ENCODE measurements at places on chromosomes 2 and 18.

DNA sequence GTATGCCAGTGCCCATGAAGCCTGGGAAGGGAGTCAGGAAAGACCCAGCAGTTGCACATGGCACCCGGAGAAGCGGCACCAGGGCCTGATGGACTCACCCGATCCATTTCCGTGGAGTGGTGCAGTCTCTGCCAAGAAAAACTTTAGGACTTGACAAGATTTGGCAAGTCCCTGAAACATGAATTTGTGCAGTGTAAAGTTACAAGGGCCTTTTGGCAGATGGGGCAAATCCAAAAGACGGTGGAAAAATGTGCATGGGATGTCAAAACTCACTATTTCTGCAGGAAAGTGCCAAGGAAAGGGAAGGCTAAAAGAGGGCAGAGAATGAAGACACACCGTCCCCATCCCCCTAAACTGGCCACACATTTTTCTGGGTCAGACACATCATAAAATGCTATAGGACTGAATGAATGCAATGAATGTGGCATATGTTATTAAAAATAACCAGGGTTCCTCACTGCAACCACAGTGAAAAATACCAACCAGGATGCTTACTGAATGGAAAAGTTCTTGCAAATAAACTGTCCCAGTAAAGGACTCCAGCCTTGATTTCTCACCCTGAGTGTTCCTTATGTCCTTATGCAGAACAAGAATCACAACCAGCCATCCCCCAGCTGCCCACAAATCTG is 173.5 kb upstream of the SIX2 start:
- DNase-seq, result no peak

DNA sequence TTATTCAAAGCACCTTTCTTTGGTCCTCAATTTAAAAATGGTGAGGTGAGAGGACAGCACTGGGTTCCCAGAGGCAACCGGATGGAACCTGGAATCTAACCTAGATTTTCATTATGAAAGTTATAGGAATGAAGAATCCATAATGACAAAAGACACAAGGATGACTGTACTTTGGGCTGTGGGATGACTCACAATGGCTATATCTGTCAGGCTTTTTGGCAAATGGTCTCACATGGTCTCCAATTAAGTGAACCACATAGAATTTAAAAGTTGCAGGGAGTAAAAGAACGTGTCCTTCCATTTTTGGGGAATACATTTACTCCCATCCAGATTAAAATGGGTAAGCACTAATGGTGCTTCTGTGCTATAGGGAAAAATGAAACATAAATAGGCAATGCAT is 31.8 kb upstream of the LYPD1 start:
- DNase-seq, result no peak

DNA sequence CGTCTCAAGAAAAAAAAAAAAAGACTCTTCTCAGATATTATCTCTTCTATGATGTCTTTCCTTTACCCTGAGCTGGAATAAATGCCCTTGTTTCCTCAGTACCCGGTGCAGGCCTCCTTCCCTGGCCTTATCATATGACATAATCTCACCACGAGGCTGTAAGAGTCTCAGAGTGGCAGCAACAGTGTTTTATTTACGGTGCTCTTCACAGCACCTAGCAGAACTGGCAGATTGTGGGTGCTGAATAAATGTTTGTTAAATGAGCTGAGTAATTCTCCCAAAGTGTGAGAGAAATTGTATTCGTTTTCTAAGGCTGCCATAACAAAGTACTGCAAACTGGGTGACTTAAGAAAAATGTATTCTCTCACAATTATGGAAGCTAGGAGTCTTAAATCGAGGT is 82.8 kb upstream of the CD28 start:
- DNase-seq, result no peak

GRCh38 chr2:121696410-121696930 is 40.2 kb downstream of the NIFK start:
- no peak for DNase-seq

GRCh38 chr2:29455200-29455860 is 340.1 kb downstream of the CLIP4 start:
- no peak for DNase-seq

GRCh38 chr2:229861431-229861830 is 60.4 kb downstream of the TRIP12 start:
- DNase-seq, result no peak
